ENCODE measurements at places on chromosomes 1 and 21. TPM values are rescaled to one million over a fixed set of nuclear protein-coding genes. Genes with fewer than 3 reads are reported as not detected.

Gene CDC20
- 3.7 TPM for total RNA-seq

Gene PAQR6
- 0.29 TPM for total RNA-seq

Gene DR1
- 29.5 TPM for total RNA-seq

Gene SYT14
- total RNA-seq = 1.8 TPM

Gene KRTAP10-10
- total RNA-seq = not detected

Gene SLFNL1
- 0.44 TPM for total RNA-seq

Gene RNU1-4
- total RNA-seq = under 0.01 TPM
